ENCODE measurements at places on chromosomes 11 and 22.

DNA sequence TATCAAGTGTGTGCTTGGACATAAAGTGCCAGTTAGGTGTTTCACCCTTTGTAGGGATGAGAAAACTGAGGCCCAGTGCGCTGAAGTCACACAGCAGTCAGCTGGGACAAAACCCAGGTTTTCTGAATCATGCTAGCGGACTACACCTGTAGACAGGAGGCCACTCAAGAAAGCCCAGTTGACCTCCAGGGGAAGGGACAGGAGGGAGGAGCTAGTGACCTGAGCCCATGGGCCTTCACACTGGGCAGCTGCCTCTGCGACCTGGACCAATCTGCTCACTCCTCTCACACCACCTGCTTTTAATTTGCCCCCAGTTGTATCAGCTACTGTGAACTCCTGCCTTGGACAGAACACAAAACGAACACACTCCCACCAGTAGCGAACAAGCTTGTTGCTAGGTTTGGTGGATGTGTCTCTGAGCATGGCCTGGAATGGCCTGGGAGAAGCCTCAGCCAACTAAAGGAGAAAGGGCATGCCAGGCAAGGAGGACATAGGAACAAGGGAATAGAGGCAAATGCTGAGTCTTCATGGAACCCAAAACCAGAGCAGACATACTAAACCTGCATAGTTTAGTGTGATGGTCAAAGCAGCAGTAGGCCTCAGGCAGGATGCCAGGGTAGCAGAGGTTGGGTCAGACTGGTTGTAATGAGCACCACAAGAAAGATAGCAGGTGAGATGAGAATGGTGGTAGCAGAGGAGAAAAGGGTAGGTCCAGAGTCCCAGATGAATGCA is 7.2 kb downstream of the LMO1 start:
- no peak for DNase-seq

GRCh38 chr22:49735411-49735900 is 92.2 kb downstream of the BRD1 start:
- no peak for DNase-seq

DNA sequence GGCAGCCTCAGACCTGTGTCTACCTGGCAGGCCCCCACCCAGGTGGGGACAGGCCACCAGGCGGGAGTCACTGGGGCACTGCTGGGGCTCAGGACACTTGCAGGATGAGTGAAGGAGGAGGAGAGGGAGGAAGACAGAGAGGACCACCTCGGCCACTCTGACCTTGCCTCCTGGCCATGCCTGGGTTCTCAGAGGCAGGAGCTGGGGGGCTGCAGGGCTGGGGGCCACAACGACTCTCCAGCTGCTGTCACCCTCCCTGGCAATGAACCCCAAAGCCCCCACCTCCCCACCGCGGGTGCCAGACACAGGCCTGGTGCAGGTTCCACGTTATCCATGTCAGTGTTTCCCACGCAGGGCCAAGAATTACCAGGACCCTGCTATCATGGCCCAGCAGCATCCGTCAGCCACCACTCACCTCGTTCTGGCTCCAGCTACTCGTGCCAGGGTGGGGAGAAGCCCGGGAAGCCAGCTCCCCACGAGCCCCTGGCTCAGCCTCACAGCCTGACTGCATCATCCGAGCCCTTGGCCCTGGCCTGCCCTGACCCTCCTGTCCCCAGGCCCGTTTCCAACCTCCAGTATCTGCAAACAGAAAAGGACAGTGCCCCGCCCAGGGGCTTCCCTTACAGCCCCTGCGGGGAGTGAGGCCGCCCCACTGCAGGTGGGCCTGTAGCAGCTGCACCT is 62.4 kb downstream of the BRD1 start:
- DNase-seq: no peak

DNA sequence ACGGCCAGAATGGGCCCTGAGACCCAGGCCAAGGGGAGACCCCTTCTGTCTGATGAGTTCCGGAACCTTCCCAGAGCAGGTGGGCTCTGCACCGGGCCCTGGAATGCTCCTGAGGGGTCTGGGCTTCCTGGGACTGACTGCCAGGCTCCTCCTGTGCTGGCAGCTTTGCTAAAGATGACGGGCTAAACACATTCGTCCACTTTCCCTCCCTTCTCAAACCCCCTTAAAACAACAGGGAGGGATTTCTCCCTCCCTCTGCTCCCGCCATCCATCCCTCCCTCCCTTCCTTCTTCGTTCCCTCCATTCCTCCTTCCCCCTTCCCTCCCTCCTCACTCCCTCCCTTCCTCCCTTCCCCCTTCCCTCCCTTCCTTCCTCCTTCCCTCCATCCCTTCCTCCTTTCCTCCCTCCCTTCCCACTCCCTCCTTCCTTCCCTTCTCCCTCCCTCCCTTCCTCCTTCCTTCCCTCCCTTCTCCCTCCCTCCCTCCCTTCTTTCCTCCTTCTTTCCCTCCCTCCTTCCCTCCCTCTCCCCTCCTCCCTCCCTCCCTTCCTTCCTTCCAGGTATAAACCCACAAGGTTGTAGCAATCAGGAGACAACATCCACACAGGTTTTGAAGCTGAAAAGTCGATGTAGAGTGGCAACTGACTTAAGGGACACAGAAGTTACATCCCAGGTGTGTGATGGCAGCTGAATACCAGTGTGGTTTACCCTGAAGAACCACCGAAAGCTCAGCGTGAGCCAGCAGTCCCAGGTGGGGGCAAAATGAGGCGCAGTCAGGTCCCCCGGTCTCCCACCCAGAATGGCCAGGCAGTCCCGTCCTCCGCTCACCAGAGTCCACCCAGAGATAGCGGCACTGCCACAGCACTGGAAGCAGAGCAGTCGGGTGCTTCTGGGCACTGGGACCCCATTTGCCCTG is 18.8 kb upstream of the MGAT3 start:
- DNase-seq: no peak

- DNase-seq: no peak
Measured at GRCh38 chr11:66268952-66269905, 790 bp downstream of the RAB1B start.

GRCh38 chr22:42418811-42419242 is 13.4 kb downstream of the NFAM1 start:
- DNase-seq: no peak

DNA sequence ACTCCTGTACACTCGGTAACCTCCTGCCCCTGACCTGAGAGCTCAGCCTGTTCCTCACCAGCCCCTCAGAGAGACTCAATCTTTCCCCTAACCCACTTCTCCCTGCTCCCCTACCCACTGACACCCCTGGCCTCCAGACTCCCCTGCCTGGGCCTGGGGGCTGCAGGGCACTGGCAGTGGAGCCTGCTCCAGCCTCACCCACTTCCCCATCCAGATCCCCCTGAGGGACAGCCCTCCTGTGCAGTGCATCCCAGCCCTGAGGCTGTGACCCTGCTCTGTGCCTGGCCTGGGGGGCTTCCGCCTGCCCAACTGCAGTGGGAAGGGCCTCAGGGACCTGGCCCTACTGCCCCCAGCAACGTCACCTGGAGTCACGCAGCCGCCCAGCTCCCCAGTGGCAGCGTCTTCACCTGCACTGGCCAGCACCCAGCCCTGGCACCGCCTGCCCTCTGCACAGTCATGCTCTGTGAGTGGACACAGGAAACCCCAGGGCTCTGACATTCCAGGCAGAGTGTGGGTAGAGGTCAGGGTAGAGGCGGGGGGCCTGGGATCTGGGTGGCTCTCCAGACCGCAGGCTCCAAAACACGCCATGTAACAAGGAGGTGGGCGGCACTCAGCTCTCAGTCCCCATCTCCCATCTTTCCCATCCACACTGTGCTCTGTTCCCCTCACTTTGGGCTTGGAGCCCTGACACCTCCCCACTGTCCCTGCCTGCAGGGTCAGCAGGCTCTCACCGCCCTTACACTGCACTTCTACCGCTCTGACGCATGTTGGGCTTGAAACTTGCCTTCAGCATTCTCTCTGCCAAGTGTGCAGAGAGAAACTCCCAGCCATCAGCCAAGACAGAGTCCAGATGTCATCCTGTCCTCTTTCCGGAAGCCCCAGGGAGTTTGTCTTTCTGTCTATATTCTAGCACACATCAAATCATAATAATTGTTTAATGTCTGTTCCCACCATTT is 5.1 kb downstream of the VSIG10L2 start:
- no peak for DNase-seq

DNA sequence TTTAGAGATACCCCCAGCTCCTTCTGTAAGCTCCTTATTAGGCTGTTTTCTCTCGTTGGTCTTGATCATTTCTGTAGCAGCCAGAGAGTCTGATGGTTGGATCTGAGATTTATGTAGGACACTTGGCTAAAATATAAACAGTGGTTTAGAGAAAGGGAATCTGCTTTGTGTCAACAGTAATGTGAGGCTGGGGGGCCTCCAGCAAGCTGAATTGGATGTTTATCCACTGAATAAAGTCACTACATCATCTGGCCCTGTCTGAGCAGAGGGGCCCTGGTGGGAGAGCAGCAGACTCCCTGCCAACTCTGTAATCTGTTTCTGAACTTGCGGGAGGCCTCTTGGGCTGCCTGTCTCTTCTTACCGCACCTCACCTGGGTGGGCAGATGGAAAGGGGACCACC is 328.5 kb upstream of the PLET1 start:
- DNase-seq: no peak

GRCh38 chr11:101336858-101337257 is 207.2 kb upstream of the PGR start:
- no peak for DNase-seq

DNA sequence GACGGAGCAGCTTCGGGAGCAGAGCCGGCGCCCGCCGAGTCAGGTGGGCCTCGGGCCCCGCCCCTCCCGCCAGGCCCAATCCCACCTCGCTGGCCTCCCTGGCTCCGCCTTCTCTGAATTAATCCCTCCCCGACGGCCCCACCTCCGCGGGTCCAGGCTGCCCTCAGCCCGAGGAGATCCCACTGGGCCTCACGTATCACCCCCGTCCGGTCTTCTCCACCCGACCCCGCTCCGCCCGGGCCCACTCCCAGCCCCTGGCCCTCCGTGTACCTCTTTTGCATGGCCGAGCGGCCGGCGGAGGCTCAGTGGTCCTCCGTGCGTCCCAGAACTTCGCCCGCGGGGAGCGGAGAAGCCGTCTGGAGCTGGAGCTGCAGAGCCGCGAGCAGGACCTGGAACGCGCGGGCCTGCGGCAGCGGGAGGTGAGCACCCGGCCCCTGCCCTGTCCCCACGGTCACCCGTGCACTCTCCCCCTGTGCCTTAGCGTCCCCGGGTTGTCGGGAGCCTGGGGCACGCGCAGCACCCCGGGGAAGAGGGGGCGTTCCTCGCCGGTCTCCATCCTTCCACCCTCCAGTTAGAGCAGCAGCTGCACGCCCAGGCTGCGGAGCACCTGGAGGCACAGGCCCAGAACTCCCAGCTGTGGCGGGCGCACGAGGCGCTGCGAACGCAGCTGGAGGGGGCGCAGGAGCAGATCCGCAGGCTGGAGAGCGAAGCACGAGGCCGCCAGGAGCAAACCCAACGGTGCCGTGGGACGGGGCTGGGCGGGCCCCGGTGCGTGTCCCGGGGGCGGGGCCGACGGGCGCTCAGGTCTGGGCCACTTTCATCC is 2.2 kb upstream of the CD151 start:
- DNase-seq: no peak

DNA sequence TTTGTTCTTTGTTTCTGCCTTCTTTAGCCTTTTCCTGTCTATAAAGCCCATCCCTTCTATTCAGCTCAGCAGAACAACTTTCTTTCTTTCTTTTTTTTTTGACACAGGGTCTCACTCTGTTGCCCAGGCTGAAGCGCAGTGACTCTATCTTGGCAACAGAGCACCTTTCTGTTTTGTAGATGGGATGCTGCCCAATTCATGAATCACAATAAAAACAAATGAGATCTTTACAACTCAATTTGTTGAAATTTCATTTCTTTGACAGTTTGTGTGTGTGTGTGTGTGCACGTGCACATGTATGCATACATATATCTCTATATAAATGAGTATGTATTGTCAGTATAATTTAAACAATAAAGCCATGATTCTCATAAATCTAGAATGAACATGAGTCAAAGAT is 25.5 kb downstream of the TSPAN18 start:
- DNase-seq: no peak

DNA sequence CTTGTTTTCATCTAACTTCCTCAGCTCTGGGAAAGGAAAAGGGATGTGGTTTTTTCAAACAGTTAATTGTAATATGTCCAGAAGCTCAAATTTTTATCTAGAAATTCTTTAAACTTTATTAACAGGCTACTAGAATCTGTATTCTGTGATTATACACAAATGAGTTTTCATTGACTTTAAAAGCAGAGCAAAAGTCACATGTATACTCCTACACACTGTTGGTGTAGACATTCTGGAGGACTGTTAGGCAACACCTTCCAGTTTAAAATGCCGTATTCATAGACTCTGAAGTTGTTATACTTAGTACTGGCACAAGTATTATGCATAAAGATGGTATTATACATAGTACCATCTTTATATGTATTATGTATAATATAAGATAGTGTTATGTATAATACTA is 64.9 kb downstream of the SPECC1L start:
- no peak for DNase-seq

DNA sequence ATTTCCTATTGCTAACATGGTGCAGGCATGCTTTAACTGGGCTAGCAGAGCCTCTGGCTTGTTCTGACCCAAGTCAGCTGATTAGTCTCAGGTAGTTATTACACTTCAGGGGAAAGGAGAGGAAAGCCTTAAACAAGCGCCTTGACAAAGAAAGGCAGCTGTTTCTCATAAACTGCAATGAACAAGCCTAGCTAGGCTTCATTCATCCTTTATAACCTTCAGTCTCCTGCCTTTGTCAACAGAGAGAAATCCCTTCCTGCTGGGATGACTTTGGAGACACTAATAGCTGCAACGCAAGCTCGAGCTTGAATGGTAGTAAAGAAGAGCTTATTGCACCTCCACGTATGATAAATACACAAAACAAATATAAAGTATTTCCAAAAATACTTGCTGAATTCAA is 68.4 kb downstream of the CCDC34 start:
- DNase-seq: no peak

DNA sequence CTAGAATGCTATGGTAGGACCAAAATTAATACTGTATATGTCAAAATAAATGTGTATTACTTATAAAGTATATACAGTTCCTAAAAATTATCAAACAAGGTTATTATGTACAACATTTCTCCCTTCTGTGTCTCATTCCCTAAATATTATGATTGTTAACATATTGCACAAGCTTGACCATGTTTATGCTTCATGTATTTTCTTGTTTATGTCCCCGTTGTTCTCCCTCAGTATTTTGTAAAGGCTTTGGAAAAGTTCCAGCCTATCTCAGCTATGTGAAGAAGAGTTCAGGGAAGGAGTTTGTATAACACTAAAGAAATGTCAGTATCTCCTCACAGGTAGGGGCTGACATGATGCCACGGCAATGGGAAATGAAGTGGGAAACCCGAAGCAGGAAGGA is 19.6 kb downstream of the ADM start:
- DNase-seq: no peak

GRCh38 chr11:2549876-2550605 is 105.2 kb downstream of the KCNQ1 start:
- DNase-seq: no peak

GRCh38 chr11:132520199-132520598 is 1012.1 kb downstream of the OPCML start:
- no peak for DNase-seq
